ENCODE measurements at places on chromosomes 2 and 18.

GRCh38 chr2:156864325-156864724 lies 393.2 kb upstream of the GALNT5 start:
- H3K4me1 ChIP-seq = no peaks in the 10 kb centered on the region
- no peak overlapping the region for H3K4me3 ChIP-seq
- H3K27me3 ChIP-seq = peaks cover 5% of the 10 kb centered on the region
- H3K27ac ChIP-seq = no peak overlapping the region
- H3K36me3 ChIP-seq = no peaks in the 10 kb centered on the region

DNA sequence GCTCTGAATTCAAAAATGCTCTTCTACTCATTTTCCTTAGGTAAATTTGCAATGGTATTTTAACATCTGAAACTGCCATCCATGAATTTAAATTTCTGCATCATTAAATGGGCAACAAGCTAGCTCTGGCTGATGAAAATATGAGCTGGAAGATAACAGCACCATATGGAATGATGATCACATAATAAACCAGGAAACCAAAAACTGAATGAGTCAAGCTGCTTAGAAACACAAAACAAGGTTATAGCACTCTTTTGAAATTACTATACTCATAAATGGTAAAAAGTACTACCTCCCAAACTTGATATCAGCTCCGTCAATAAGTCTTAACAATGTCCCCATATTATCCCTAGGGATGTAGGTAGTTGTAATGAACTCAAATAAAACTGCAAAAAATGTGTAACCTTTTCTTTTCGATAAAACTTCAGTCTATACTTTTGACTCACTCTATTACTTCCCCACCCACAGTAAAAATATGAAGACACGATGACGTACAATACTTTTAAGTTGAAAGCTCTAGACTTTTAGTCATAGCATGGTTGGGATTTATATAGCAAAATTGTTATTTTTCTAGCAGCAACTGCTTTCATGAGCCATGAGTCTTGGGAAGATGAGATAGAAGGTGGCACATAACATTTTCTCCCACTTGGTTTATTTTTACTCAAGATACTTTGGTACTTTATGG lies 396.7 kb downstream of the CDH2 start:
- no peaks in the 10 kb centered on the region for H3K27me3 ChIP-seq
- H3K4me3 ChIP-seq = no peak overlapping the region
- no peaks in the 10 kb centered on the region for H3K36me3 ChIP-seq
- H3K4me1 ChIP-seq = no peaks in the 10 kb centered on the region

- no peaks in the 10 kb centered on the region for H3K27me3 ChIP-seq
- H3K27ac ChIP-seq = no peak overlapping the region
- DNase-seq = no peak
- no peak overlapping the region for H3K4me3 ChIP-seq
Observed at GRCh38 chr18:55996717-55997116, 408.7 kb upstream of the TCF4 start.

DNA sequence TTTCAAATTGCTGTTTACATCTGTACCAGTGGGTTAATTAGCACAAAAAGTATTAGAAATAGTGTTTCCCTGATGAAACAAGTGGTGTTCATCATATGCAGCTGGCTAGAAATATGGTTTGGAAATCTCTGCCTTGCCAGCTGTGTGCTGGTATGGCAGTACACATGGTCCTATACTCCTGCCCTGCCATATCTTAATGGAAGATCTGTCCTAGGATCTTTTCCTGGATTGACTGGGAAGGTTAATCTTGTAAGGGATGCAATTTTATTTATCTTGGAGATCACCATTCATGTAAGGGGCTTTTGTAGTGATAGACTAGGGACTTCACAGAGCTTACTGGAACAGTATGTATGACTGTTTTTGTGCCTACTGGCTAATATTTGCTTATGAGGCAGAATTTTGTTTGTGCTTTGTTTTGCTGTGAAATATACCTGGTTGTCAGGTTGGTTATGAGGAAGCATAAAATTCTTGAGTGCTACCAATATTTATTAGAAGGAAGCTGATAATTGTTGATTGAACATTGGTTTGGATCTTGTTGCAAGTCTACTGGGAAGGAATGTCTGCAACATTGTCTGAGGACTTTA lies 73.5 kb downstream of the GULP1 start:
- H3K27me3 ChIP-seq = no peaks in the 10 kb centered on the region
- no peak overlapping the region for H3K4me3 ChIP-seq
- H3K4me1 ChIP-seq = no peaks in the 10 kb centered on the region
- H3K36me3 ChIP-seq = no peaks in the 10 kb centered on the region
- no peak overlapping the region for H3K27ac ChIP-seq
- no peak for DNase-seq

DNA sequence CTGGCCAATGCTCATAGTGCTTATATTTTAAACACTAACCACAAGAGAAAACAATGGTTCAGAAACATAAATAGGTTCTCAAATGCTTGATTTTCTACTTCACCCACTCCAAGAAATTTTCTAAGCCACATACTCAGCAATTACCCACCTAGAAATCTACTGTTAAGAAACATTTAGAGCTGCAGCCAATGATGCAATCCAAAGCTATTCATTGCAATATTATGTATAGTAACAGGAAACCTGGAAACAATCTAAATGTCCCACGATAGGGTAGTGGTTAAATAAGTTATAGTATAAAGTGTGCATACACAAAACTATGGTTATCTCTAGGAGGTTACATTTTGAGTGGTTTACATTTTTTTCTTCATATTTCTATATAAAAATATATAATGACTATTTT lies 5.7 kb downstream of the FAM237A start:
- no peak for DNase-seq
- no peaks in the 10 kb centered on the region for H3K36me3 ChIP-seq
- H3K4me1 ChIP-seq = no peaks in the 10 kb centered on the region
- H3K27me3 ChIP-seq = no peaks in the 10 kb centered on the region
- H3K27ac ChIP-seq = no peak overlapping the region
- no peak overlapping the region for H3K4me3 ChIP-seq

DNA sequence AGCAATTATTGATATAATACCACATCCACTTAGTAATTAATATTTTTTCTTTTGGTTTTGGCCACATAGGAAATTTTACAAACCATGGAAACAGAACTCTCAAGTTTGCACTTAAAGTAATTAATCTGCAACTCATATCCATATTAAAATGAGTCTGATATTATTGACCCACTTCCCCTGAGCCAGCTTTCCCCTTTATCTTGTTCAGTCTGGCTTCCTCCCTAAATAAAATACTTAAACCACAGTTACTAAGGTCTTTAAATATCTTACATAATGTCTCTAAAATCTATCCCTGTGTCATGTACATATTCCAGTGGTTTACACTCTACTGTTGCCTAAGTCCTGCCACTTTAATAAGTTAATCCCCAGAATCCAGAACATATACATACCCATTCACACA lies 564.9 kb upstream of the FSHR start:
- H3K4me3 ChIP-seq = no peak overlapping the region
- H3K27me3 ChIP-seq = no peaks in the 10 kb centered on the region
- no peaks in the 10 kb centered on the region for H3K4me1 ChIP-seq
- no peak for DNase-seq
- H3K27ac ChIP-seq = no peak overlapping the region
- H3K36me3 ChIP-seq = no peaks in the 10 kb centered on the region

DNA sequence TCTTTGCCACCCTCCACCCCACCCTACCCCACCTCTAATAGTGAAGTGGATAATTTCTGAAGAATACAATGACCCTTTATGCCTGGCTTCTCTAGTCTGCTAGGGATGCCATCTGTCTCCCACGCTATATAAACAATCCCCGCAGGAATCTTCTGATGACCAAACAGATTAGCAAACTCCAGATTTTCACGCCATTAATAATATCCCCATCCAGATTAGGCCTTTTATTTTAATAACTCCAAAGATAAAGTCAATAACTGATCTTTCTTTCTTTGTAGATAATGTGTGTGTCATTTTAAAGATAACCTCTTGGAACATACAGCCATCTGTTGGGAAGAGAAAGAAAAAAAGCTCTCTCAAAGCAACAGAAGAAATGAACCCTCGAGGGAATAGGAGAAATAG lies 47.9 kb upstream of the CCDC150 start:
- H3K36me3 ChIP-seq = no peaks in the 10 kb centered on the region
- DNase-seq = no peak
- no peak overlapping the region for H3K27ac ChIP-seq
- H3K4me1 ChIP-seq = no peaks in the 10 kb centered on the region

GRCh38 chr18:69961718-69962117 lies 14.0 kb upstream of the CD226 start:
- H3K27me3 ChIP-seq = peaks cover 1% of the 10 kb centered on the region
- H3K4me3 ChIP-seq = no peak overlapping the region
- no peak overlapping the region for H3K27ac ChIP-seq
- H3K36me3 ChIP-seq = peaks cover 5% of the 10 kb centered on the region
- H3K4me1 ChIP-seq = peaks cover 2% of the 10 kb centered on the region

- peaks cover 9% of the 10 kb centered on the region for H3K27me3 ChIP-seq
- no peak overlapping the region for H3K27ac ChIP-seq
- no peaks in the 10 kb centered on the region for H3K36me3 ChIP-seq
- peaks cover 9% of the 10 kb centered on the region for H3K4me1 ChIP-seq
Observed at GRCh38 chr2:33219850-33220275, 256.6 kb upstream of the RASGRP3 start.

DNA sequence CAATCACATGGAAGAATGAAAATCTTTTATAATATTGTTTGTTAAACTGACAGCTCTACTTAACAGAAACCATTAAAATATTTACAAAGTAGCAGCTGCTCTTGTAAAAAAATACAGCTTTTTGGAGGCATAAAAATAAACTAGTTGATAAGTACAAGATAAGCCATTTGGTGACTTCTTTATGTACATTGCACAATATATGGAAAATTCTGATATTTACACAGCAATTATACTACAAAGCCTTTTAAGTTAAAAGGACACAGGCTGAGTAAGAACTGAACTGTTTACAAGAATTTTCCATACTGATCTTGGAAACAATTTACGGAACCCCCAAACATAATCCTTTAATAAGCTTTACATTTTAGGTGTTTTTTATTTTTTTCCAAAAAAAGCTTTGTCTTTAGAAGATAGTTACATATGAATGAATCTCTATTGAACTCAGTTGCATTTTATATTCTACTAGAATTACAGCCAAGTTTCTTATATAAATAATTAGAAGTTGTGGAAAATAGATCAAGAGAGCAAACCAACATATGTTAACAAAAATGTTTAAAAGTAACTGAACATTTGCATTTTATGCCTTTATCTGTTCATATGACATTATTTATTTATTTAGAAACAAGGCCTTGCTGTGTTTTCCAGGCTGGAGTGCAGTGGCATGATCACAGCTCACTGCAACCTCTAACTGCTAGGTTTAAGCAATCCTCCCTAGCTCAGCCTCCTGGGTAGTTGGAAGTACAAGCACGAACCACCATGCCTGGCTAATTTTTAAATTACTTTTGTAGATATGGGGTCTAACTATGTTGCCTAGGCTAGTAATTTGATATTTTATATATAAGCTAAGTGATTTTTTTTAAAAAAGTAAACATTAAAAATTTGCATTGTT lies 142.5 kb downstream of the OTX1 start:
- no peak for DNase-seq
- no peaks in the 10 kb centered on the region for H3K27me3 ChIP-seq
- H3K4me3 ChIP-seq = no peak overlapping the region
- H3K36me3 ChIP-seq = no peaks in the 10 kb centered on the region
- H3K27ac ChIP-seq = no peak overlapping the region
